T-helper 2 cell treated with Interferon-gamma antibody and Interleukin-4, amounts not matched to agents 5 μg/mL and 100 μg/mL, for 36 hours (primary cell): ENCODE measurements at places on chromosomes 3 and 15.

DNA sequence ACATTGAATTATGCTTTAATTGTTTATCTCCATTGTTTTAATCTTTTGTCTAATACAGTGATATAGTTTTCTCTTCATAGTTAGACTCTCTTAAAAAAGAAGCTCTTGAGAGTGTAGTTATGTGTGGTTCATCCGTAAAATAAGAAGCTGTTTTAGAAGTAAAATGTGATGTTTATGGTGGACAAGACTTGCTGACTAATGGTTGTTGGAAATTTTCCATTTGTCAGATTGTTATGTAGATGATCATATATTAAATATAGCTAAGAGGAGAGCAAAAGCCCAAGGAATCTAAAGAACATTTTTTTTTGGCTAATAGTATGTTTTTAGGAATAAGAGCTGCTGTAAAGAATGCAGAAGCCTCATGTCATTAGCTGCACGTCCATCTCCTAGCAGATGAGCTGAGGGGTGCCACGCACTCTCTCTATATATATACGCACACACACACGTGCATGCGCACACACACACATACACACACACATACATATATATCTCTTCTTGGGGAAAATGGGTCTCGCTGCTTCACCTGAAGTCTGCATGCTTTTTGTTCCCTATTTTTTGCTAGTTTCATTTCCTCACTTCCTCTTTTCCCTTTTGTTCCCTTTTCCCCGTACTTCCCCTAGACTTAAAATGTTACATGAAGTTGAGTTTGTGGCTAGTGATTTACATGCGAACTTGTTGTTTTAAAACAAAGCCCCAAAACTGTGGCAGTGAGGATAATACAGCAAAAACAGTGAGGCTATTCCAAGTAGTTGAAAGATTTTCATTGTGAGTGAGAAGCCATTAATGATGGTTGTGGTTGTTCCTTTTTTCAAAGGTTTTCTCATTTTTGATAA lies 107.8 kb downstream of the MBNL1 start:
- no peaks in the 10 kb centered on the region for H3K27me3 ChIP-seq
- no peak for DNase-seq
- peaks cover 37% of the 10 kb centered on the region for H3K36me3 ChIP-seq
- H3K4me3 ChIP-seq = no peak overlapping the region
- H3K27ac ChIP-seq = no peak overlapping the region
- peaks cover 28% of the 10 kb centered on the region for H3K4me1 ChIP-seq

- H3K27me3 ChIP-seq = peaks cover 12% of the 10 kb centered on the region
- H3K4me1 ChIP-seq = peaks cover 17% of the 10 kb centered on the region
- no peak for DNase-seq
- H3K4me3 ChIP-seq = no peak overlapping the region
Measured at GRCh38 chr15:59522988-59523461, 85.0 kb downstream of the FAM81A start.

- H3K27me3 ChIP-seq = no peaks in the 10 kb centered on the region
- H3K36me3 ChIP-seq = no peaks in the 10 kb centered on the region
- no peak overlapping the region for H3K27ac ChIP-seq
- no peaks in the 10 kb centered on the region for H3K4me1 ChIP-seq
Measured at GRCh38 chr3:29057326-29057725, 223.5 kb upstream of the RBMS3 start.

- no peaks in the 10 kb centered on the region for H3K36me3 ChIP-seq
- H3K4me1 ChIP-seq = peaks cover 18% of the 10 kb centered on the region
- DNase-seq = peak; percentile 10
- H3K27ac ChIP-seq = peak overlapping the region; percentile 47
- H3K27me3 ChIP-seq = peaks cover 63% of the 10 kb centered on the region
- H3K4me3 ChIP-seq = peak overlapping the region; percentile 81
Measured at GRCh38 chr3:107430996-107431245, 53.7 kb downstream of the CCDC54 start.

DNA sequence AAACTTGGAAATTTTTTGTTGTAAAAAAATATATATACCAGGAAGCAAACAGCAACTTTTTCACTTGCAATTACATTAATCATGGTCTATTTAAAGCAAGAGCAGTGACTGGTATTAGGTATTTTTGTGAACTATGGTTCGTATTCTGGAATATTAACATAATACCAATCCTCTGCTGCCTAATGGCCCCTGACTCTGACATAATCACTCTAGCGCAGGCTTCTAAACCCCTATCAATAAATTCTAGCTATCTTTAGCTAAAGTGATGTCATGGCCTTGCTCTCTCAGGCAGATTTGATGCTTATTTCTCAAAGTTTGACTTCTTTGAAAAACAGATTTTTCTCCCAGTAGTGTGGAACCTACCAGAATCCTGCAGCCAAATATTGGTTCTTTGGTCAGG lies 808.3 kb downstream of the VGLL3 start:
- DNase-seq = no peak
- no peaks in the 10 kb centered on the region for H3K36me3 ChIP-seq
- no peaks in the 10 kb centered on the region for H3K27me3 ChIP-seq
- H3K4me1 ChIP-seq = no peaks in the 10 kb centered on the region

GRCh38 chr15:30882849-30883433 lies 20.8 kb upstream of the FAN1 start:
- DNase-seq = peak; percentile 29
- H3K27ac ChIP-seq = no peak overlapping the region
- peaks cover 5% of the 10 kb centered on the region for H3K4me1 ChIP-seq
- H3K36me3 ChIP-seq = peaks cover 8% of the 10 kb centered on the region

- DNase-seq = no peak
- H3K27ac ChIP-seq = no peak overlapping the region
- H3K36me3 ChIP-seq = no peaks in the 10 kb centered on the region
- no peak overlapping the region for H3K4me3 ChIP-seq
- peaks cover 6% of the 10 kb centered on the region for H3K4me1 ChIP-seq
Measured at GRCh38 chr15:95558916-95559315, 771.6 kb upstream of the NR2F2 start.
